ENCODE measurements at places on chromosomes 7 and 10.

GRCh38 chr10:98299341-98299740 is 31.3 kb upstream of the LOXL4 start:
- DNase-seq, result no peak

DNA sequence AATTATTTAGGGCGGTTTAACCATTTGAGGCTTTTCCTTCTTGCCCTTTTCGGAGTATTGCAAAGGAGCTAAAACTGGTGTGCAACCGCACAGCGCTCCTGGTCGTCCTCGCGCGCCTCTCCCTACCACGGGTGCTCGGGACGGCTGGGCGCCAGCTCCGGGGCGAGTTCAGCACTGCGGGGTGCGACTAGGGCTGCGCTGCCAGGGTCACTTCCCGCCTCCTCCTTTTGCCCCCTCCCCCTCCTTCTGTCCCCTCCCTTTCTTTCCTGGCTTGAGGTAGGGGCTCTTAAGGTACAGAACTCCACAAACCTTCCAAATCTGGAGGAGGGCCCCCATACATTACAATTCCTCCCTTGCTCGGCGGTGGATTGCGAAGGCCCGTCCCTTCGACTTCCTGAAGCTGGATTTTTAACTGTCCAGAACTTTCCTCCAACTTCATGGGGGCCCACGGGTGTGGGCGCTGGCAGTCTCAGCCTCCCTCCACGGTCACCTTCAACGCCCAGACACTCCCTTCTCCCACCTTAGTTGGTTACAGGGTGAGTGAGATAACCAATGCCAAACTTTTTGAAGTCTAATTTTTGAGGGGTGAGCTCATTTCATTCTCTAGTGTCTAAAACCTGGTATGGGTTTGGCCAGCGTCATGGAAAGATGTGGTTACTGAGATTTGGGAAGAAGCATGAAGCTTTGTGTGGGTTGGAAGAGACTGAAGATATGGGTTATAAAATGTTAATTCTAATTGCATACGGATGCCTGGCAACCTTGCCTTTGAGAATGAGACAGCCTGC is 3.1 kb downstream of the FZD1 start:
- DNase-seq, result no peak

GRCh38 chr7:114444196-114444595 is 29.6 kb downstream of the FOXP2 start:
- DNase-seq, result no peak

DNA sequence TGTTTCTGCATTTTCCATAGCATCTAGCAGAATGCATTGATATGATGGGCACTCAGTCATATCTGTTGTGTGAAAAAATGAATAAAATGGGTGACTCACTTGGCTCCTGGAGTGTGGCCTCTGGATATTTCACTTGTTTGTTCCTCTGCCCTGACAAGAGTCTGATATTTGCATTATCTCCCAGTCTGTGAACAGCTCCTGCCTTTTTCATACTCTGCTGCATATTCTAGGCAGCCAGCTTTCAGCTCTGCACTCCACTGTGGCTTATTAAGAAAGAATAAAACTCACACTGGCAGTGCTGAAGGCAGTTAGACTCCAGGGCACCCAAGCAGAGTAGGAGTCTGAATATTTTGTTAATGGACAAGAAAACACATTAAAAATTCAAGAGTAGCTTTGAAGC is 623.9 kb downstream of the SORCS1 start:
- DNase-seq, result no peak

DNA sequence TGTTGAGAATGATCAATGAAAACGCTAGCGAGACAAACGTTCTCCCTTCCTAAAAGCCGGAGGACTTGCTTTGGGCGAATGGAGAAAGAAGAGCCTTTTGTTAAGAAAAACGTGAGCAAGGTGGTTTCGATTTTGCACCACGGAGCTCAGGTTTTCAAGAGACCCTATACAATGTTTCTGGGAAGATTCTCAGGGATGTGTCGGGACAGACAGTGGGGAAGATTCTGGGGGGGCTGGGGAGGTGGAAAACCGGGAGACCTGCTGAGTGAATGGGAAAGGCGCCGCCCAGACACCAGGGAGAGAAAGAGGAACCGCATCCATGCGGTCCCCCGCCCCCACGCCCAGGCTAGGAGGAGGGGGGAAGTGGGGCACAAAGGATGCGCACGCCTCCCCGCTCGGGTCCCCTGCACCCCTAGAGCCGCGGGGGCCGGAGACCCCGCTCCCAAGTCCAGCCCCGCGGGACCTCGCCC is 745 bp downstream of the YWHAG start:
- DNase-seq, result peak; percentile 62

- no peak for DNase-seq
These were observed 233.5 kb upstream of the HDAC9 start for GRCh38 chr7:18262058-18262457.

Measured in uterus (tissue), 4 donors.